ENCODE measurements at places on chromosomes 3 and 15.

DNA sequence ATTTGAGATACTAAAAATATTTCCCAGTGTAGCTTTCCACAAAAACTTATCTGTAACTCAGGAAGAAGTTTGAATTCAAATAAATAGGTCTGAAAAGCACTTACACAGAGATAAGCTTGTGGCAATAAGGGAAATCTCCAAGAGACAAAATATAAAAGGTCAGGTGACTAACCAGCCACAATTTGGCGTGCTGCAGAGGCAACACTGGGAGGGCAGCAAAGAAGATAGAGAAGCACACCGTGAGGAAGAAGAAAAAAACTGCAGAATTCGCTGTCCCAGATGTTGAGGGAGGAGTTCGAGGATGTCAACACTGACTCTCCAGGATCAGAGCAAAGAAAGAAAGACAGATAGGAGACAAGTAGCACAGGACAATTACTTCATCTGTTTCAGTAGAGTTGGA lies 204.4 kb downstream of the FMN1 start:
- DNase-seq, result no peak

DNA sequence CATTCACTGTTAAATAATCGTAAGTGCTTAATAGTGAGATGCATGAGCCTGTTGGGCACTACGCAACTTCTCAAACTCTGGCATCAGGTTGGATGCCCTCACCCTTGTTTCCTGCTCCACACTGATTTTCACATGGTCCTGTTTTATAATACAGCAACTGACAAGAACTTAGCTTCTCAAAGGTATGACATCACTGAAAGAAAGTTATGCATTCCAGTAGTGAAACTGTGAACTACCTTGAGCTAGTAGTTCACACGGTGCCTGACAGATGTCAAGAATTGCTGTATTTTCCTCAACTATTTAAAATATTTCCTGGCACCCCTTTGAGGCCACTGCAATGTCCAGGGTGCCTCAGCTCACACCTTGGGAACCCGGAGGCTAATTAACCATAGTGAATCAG lies 327.5 kb downstream of the RORA start:
- DNase-seq, result no peak

- DNase-seq, result no peak
These were observed 46.4 kb upstream of the KLF13 start for GRCh38 chr15:31280046-31280830.

DNA sequence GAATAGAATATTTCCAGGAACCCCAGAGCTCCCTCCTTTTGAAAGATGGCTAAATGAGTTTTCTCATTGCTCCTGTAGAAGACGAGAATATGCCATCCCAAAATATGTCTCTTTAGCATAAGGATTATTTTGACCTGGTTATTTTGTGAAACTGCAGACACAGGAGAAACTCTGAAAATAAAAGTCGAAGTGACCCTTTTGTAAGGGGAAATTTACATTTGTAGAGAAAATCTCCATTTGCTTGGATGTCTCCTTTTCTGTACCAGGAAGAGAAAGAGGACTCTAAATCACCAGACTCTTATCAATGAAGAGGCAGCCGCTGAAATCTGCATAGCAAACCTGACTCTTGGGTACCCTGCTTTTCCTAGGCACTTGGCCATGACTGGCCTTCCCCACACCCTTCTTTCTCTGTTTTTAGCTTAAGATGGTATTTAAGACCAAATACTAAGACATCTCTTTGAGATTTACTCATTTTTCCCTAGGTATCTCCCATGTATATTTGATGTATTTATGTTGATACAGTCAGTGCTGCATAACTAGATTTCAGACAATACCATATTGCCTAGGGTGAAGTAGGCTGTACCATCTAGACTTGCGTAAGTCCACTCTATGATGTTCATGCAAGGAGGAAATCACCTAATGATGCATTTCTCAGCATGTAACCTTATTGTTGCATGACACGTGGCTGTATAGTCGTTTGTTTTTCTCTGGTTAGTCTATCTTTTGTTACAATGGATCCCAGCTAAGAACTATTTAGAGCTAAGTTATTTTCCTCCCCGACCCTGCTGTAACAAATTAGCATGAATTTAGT lies 98.2 kb upstream of the UBE3A start:
- DNase-seq, result no peak

DNA sequence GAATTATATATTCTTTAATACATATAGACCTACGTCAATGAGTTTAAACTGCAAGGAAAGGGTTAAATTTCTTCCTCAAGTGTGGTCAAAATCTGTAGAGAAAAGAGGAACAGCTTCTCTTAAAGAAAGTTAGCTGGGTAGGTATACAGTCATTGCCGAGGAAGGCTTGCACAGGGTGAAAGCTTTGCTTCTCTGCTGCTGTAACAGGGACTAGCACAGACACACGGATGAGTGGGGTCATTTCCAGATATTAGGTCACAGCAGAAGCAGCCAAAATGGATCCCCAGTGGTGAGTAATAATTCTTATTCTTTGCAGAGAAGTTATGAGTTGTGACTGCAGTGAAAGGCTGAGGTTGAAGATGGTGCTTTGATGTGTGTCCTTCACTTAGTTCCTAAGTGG lies at the start of gene CD86:
TSS of gene CD86 (plus strand) at position 148 of the 400 bp plus-strand sequence. CDS start at position 276, 128 bp downstream.
- no peak for DNase-seq

DNA sequence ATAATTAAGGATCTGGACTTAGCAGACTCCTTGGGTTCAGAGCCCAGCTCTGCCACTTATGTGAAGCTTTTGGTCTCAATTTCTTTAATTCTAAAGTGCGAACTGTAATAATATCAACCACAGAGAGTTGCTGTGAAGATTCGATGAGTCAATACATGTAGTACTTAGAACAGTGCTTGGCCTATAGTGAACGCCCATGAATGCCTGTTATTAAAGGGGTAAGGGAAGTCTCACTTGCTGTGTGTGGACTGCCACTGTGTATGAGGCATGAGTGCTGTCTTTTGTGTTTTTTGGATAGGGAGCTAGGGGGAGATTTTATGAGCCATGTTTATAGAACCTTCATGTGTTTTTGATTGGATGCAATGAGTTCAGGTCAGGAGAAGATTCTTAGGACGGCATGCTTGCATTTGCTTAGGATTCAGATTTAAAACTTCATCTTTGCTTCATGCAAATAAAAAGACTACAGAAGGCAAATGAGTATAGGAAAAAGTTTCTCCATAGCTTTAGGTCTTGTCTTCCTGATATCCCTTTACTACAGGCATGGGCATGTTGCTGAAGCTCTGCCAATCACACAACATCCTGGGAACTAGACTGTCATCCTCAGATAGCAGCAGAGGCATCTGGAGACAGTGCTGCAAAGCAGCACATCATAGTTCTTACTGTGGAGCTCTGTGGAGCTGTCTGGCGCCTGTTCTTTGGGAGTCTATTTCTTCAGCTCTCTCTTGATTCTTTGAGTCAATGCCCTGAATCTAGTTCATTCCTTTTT lies 50.0 kb downstream of the PLS1 start:
- DNase-seq, result no peak

DNA sequence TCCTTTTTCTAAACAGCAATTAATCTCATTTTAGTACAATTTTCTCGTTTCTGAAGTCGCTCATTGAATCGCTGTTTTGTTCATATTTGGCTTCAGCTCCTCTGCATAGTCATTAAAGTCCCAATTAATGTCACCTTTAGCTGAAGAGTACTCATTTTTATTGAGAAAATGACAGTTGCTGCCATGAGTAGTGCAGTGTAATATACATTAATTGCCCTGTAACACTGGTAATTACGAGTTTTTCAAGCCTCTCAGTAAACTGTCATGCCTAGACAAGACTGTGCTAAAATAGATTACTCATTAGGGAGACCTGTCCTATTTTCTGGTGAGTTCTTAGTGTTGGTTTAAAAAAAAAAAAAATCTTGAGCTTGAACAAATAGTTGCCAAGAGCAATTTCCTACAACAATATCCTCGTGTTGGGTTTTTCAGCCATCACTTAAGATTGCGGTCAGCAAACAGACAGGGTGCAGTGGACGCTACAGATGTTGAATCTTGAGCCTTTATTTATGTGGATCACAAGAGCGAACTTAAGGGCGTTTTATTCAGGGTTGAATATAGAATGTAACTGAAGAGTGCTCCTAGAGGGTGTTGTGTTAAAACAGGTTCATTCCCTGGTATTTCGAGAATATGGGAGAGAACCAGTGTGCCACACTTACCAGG lies 176.0 kb downstream of the CDIN1 start:
- DNase-seq, result no peak

DNA sequence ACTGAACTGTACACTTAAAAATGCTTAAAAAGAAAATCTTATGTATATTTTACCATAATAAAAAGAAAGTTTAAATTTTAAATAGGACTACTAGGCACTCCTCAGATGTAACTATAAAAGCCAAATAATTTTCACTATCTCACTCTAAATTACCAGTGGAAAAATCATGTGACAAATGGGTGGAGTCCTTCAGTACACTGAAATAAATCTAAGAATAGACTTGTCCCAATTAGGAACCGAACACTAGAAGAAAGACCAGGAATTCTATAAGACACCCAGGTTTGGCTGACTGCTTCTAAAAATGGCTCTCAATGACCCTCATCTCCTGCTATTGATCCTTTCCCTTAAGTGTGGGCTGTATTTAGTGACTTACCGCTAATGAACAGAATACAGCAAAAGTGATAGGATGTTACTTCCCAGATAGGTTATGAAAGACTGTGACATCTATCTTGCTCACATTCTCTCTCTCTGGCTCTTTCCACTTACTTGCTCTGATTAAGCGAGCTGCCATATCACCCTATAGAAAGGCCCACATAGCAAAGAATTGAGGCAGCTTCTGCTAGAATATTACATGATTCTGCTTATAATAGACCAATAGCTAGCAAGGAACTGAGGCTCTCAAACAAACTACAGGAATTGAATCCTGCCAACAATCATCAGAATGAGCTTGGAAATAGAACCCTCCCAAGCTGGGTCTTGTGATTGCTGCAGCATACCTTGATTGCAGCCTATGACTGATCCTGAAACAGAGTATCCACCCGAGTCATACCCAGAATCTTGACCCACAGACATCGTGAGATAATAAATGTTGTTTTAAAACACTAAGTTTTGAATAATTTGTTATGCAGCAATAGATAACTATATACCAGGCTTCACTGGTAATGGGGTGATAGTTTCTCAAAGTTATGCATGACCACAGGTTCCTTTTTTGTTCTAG lies 16.9 kb downstream of the TTBK2 start:
- DNase-seq, result no peak

DNA sequence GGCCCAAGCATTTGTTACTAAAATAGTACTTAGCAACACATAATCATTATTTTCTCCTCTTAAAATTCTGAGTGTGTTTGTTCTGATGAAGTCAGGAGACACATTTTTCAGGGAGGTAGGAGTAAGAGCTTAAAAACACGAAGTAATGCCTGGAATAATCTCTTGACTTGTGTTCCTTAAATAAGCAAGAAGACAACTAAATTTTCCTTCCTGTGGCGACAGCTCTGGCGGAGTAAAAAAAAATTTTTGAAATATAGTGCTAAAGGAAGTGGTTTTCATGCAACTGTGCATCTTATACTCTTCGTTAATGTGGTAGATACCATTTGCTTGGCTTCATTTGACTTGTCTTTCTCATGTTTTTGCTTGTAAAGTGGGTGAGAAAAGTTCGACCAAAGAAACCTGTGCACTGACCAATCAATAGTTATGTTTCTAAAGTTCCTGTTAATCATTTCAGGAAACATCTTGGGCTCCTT lies 11.1 kb upstream of the MBNL1 start:
- DNase-seq, result no peak

- no peak for DNase-seq
These were observed 440.1 kb upstream of the ARHGEF26 start for GRCh38 chr3:153681057-153681456.

- peak; percentile 41 for DNase-seq
These were observed 32.5 kb downstream of the PARP15 start for GRCh38 chr3:122609798-122610559.

GRCh38 chr15:61612111-61612510 lies 383.0 kb upstream of the RORA start:
- DNase-seq, result no peak

GRCh38 chr3:80079886-80080285 lies 312.1 kb upstream of the ROBO1 start:
- no peak for DNase-seq

- no peak for DNase-seq
These were observed 57.8 kb downstream of the CCNL1 start for GRCh38 chr3:157102098-157102497.

- no peak for DNase-seq
These were observed 284.3 kb downstream of the CLSTN2 start for GRCh38 chr3:140219291-140219690.

- DNase-seq, result no peak
These were observed at the start of gene GLDN for GRCh38 chr15:51341366-51342226. Gene GLDN (plus strand): TSS chr15:51341655. CDS start chr15:51341685, 30 bp downstream.

- no peak for DNase-seq
These were observed 58.7 kb downstream of the P2RY1 start for GRCh38 chr3:152893647-152894046.

DNA sequence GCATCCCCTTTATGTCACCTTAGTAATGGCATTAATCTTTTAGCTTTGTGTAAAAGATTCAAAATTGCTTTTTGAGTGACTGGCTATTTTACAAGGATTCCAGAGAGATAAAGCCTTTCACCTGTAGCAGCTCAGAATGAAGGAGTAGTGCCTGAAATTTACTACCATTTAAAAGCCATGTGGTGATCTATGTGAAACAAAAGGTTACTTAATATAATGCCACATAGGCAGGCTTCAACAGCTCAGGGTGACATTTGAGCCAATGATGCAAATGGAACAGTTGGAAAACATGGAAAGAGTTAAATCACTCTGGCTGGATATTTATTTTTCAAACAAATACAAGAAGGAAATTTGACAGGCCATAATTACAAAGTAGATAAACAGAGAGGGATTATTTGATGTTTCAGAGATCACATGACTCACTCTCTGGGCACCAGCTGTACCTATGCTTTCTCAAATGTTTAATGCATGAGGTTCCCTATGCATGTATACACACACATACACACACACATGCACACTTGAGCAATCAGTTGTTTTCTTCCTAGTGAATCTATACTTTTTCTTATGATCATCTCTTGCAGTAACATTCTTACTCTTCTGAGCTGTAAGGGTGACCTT lies 171.5 kb downstream of the ZMAT3 start:
- DNase-seq, result no peak

DNA sequence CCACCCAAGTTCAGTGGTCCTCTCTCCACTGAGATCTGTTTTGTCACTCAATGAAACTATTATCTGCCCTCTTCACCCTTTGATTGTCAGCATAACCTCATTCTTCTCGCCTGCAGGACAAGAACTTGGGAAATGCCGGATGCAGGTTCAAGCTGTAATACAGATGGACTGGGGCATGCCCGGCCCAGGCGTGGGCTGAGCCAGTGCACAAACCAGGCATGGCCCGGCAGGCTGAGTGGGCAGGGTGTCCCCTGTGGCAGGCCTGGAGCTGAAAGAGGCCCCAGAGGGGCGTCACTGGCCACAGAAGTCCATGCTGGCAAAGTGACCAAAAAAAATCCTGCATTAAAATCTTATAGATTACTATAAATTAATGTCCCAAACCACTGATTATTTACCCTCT lies 638.9 kb upstream of the EPHA6 start:
- no peak for DNase-seq

GRCh38 chr3:52704611-52705437 lies 767 bp downstream of the GLT8D1 start:
- DNase-seq, result no peak

- DNase-seq, result peak; percentile 89
These were observed 23.0 kb upstream of the FURIN start for GRCh38 chr15:90845201-90845949.
